GM23248 (cell line): ENCODE measurements at places on chromosomes 16 and 17. TPM values are rescaled to one million over a fixed set of nuclear protein-coding genes. Genes with fewer than 3 reads are reported as not detected.
A peak's percentile ranks its signal among the peaks of the same experiment; 100 is the strongest.

ASGR1 gene
- 0.97 TPM in 1 of 2 replicates, not detected in the other for total RNA-seq

MT1G gene
- not detected in 2 replicates for total RNA-seq

ARHGDIG gene
- total RNA-seq = 0.65 TPM in 1 of 2 replicates, not detected in the other

SLC5A10 gene
- not detected in 2 replicates for total RNA-seq

SEPTIN1 gene
- total RNA-seq = not detected in 2 replicates

DNA sequence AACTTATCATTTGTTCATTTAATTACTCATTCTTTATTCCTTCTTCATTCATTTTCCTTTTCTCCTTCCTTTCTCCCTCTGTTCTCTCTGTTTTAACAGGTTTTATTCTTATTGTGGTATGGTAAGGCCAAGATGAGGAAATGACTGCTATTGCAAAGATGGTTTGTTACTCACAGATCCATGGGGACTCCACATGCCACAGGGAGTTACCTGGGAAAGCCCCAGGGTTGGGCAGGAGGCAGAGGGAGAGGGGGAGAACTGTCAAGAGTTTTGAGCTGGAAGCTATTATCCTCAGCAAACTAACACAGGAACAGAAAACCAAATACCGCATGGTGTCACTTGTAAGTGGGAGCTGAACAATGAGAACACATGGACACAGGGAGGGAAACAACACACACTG lies 453.3 kb downstream of the WWOX start:
- no peak for DNase-seq

DNA sequence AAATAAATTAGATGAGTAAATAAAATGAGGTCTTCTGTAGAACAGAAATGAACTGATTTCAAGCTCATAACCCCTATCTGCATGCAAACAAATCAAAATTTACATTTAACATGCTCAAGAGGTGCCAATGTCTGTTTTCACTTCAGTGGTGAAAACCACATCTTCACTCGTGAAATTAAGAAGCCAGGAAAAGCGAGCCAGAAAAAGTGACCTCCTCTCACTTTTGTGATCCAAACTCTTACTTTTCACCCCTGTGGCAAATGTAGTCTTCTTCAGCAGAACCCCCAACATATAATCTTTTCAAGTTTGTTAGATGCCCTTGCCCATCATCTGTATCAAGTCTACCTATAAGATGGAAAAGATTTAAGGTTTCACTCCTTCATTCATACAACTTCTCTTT lies 9.5 kb upstream of the QRICH2 start:
- no peak for DNase-seq

GRCh38 chr17:77905266-77905665 lies 53.2 kb upstream of the TNRC6C start:
- DNase-seq = no peak

GRCh38 chr16:89565256-89565505 lies 4.7 kb downstream of the RPL13 start:
- no peak for DNase-seq

- peak; percentile 87 for DNase-seq
These were observed 24.2 kb upstream of the KRT17 start for GRCh38 chr17:41648411-41649195.

DNA sequence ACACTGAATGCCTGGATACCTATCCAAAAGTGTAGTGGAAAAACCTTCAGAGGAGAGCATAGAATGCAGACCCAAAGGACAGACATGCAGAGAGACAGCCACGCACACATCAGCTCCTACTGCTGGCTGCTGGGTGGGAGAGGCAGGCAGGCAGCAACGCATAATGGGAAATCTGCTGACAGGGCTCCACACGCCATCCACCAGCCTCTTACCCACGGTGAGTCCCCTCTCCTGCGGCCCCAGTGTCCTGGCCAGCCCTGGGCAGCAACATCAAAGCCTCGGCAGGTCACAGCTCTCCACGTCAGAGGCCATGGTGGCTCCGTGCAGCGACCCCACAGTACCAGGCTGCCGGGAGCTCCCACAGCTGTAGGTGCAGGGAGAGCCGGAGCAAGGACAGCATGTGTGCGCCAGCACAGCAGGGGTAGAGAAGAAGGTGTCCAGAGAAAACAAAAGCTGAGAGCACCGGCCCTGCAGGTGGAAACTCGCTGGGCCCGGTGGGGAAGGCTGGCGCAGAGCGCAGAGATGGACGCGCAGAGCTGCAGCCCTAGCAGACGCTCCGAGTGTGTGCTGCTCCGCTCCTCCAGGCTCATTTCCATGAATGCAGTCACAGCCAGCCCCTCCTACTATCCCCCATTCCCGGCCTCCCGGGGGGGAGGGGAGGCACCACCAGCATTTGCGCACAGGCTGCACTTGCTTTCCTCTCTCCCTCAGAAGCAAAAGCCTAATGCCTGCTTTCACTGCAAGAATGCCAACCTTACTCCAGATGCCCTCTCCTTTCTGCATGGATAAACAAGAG lies 58.9 kb downstream of the CYTH1 start:
- peak; percentile 38 for DNase-seq

DNA sequence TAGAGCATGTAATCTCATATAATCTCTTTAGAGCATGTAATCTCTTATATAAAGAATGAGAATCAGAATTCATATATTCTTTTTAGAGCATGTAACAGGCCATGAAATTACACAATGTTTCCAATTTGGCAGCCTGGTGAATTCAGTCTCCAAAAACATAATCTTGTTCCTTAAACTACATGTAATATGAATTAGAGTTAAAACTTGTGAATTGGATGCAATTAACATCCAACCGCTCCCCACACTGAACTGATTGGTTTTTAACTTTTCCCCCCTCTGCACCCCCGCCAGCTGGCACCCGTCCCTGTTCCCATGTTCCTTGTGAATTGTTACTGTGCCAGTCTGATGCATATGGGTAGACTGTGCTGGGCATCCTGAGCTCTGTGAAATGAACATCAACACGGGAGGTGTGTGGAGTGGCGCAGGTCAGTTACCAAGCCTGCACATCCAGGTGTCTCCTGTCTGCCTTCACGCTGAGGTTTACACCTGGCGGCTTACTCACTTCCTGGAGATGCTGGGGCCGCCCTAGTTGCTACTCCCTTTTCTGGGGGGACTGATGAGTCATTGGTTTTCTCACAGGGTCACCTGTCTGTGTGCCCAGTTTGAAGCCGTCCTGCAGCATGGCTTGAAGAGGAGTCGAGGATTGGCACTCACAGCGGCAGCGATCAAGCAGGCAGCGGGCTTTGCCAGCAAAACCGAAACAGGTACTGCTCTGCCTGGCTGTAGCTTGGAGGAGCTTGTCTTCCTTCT lies 50.4 kb downstream of the SNX29 start:
- no peak for DNase-seq

GRCh38 chr16:80693553-80693952 lies 110.8 kb downstream of the CDYL2 start:
- peak; percentile 9 for DNase-seq

DNA sequence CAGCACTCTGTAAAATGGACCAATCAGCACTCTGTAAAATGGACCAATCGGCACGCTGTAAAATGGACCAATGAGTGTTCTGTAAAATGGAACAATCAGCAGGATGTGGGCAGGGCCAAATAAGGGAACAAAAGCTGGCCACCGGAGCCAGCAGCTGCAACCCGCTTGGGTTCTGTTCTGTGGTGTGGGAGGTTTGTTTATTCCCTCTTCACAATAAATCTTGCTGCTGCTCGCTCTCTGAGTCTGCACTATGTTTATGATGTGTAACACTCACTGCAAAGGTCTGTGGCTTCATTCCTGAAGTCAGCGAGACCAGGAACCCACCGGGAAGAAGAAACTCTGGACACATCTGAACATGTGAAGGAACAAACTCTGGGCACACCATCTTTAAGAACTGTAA lies 20.5 kb downstream of the TMEM100 start:
- no peak for DNase-seq

DNA sequence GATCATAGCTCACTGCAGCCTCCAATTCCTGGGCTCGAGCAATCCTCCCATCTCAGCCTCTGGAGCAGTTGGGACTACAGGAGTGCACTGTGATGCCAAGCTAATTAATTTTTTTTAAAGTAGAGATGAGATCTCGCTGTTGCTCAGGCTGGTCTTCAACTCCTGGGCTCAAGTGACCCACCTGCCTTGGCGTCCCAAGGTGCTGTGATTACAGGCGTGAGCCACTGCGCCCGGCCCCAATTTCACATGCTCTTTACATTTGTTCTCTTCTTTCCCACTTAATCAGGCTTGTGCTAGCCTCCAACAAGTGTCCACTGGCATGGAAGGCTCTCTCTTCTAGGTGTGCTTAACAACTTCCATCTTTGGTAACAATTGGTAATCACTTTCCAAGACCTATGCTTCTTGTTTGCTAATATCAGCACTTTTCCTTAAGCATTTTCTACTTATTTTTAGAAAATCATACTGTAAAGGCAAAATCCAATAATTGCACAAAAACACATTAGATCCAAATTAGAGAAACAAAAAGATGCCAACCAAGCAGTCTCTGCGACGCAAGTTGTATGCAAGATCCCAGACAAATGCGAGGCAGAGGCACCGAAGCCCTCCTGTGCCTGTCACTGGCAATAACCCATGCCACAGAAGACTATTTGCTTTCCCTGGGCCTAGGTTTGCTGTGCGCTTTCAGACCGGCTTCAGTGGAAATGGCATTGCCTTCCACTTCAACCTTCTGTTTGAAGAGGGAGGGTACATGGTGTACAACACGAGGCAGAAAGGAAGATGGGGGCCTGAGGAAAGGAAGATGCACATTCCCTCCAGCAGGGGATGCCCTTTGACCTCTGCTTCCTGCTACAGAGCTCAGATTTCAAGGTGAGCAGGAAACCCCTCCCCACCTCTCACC lies 52.6 kb downstream of the NOS2 start:
- DNase-seq = no peak

DNA sequence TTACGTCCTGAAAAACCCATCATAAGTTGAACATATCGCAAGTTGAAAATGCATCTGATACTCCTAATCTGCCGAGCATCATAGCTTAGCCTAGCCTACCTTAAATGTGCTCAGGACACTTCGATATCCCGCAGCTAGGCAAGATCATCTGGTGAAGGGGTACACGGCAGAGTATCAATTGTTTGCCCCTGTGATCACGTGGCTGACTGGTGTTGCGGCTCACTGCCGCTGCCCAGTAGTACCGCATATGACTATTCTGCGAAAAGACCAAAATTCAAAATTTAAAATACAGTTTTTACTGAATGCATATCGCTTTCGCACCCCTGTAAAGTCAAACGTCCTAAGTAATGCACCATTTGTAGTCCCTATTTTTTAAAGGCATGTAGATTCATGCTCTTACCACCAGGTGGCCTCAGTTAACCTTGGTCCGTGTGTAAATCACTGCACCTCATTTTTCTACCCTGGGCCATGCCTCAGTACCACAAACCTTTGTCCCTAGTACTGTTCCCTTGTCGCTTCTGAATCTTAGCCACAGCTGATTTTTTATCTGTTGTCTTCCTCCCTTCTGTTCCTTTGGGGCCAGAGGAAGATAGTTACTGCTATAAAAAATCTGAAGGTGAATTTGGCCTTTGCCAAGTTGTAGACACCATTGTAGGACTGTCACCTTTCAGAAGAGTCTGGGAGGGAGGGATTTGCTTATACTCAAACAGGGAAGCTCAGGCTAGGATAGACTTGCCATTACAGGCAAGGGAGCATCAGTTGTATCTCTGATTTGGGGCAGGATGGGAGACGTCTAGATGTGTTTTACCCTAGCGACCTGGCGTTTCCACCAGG lies 34.4 kb downstream of the WWP2 start:
- DNase-seq = peak; percentile 78

GRCh38 chr17:76200354-76200753 lies 39.9 kb downstream of the RNF157 start:
- no peak for DNase-seq

GRCh38 chr17:65022751-65023700 lies 33.5 kb downstream of the GNA13 start:
- peak; percentile 69 for DNase-seq

DNA sequence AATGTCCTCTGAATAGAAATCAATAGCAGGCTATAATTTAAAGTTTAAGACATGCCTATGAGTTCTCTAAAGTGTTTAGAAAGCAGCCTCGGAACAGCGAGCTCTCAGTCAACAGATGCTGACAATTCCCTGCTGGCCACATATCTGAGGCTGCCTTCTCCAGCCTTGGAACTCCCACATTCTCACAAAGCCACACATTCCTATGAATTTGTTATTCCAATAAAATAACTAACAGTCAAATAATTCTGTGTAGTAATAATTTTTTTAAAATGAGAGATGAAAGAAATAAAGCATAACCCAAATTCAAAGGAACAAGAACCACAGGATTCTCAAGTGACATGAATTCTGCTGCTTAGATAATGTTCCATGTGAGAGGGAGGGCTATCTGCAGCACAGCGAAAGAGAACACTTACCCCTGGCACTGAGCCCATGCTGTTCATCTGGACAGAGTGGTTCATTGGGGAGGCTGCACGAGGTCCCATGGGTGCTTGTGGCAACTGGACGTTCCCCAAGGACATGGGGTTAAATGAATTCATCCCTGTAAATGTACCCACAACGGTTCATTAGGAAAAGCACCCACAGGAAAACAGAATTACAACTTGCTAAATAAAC lies 56.9 kb upstream of the TRAP1 start:
- DNase-seq = peak; percentile 28

DNA sequence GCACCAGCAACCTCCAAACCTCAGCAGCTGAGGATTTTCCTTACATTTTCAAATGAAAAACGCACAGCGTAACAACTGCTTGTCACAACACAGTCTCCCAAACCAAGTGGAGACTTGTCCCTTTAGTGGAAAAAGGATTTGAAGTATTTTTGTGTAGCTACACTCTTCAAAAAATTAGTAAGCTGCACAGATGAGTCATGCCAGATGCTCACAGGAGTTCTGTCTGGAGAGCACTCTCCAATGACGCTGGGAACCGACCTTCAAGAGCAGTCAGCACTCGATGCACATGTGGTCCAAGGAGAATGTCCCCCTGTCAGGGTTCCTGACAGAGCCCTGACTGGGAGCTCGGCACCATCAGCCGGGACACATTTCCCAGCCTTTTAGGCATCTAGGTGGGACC lies 39.8 kb downstream of the MAP1LC3B start:
- DNase-seq = peak; percentile 92

DNA sequence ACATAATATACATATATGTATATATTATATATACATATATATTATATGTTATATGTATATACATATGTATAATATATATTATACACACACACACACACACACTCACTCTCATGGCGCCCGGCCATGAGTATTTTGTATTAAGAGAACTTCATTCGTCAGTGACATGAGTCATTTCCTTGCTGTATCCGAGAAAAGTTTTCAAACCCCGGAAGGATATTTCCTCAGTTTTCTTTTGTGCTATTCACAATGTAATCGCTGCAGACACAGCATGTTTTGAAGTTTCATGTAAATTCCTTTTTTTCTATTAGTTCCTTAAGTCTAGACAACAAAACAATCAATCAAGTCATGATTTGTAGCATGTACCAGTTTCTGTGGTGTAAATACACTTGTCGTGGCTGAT lies 33.3 kb downstream of the OR1D5 start:
- peak; percentile 83 for DNase-seq
